ENCODE measurements at places on chromosomes 5 and 9. TPM values are rescaled to one million over a fixed set of nuclear protein-coding genes. Genes with fewer than 3 reads are reported as not detected.

DNA sequence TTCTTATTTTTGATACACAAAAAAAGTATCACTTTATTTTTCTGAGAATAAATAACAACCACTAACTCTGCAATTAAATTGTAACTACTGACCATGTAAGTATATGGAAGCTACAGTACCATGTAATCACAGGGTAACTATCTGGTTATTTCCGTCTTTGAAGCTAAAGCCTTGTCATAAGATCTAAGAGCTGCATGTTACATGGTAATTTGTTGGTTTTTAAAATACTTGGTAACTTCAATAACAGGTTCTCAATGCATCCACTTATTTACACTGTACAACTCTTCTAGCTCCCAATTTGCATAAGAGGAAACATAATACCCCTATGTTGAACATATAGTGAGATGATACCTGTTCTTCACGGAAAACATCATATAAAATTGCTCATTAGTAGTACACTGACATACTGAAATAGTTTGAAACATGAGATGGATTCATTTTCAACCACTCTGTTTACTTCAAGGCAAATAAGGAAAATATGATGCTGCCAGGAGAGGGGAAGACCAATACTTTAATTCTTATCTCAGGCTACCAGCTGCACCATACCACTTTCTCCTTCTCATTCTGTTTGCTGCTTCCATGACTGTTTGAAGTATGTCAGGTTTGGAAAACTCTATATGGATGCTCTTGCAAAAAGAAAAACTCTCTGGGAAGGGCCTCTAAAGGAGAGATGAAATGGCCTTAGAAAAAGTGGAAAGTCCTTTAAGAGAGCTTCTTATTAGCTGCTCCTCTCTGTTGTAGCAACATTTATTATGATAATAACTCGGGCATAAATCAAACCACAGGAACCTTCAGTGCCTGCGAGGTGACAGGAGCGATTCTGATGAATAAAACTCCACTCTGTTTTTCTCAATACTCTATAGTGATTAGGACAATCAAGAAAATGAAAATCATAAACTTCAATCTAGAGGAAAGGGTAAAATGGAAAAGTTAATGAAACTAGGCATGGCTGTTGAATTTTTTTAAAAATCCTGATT is 150.2 kb downstream of the KIAA0825 start:
- no peak for ATAC-seq

- no peak for ATAC-seq
Observed at GRCh38 chr5:67636091-67636490, 439.5 kb upstream of the CD180 start.

DNA sequence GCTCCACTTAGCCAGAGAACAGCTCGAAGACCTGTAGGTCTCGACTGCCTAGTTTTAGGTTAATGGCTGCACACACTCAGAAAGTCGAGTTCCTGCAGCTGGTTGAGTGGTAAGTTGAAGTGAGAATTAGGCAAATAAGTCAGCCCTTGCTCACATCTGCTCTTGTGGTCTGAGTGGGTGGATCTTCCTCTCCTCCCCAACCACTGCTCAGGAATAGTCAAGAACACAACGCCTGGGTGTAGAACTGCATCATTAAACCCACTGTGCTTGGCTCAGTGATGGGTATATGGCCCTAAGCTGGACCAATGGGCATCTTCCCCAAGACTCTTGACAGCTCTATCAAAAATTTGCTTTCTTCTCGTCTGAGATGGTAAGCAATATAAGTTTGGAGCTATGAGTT is 20.9 kb upstream of the ADAM19 start:
- peak; percentile 73 for ATAC-seq

DNA sequence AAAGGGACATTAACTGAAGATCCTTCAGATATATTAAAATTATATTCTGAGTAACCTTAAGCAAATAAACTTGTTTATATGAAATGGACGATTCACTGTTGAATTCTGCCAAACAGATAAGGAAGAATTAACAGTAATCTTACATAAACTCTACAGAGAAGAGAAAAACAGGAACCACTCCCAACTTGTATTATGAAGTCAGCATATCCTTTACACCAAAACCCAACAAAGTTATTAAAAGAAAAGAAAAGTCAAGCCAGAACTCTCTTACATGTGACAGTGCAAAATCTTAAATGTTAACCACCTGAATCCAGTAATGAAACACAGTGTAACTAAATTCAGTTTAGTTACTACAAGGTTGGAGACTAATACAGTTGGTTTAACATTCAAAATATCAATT is 185.8 kb downstream of the DEPDC1B start:
- no peak for ATAC-seq

DNA sequence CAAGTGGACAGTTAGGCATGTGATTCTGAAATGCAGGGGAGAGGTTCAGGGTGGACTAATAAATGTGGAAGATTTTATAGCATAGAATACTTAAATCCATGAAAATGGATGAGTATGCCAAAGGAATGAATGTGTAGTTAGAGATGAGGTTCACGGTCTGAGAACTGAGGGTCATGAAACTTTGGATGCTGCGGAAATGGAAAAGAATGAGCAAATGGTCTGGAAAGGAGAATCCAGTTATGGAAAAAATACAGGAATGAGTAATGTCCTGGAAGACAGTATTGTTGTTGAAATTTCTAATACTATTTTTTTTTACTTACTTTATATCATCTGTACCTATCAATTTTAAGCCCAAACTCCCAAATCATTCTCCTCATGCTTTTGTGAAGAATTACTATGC is 2369.4 kb downstream of the MAT2B start:
- ATAC-seq = no peak

DNA sequence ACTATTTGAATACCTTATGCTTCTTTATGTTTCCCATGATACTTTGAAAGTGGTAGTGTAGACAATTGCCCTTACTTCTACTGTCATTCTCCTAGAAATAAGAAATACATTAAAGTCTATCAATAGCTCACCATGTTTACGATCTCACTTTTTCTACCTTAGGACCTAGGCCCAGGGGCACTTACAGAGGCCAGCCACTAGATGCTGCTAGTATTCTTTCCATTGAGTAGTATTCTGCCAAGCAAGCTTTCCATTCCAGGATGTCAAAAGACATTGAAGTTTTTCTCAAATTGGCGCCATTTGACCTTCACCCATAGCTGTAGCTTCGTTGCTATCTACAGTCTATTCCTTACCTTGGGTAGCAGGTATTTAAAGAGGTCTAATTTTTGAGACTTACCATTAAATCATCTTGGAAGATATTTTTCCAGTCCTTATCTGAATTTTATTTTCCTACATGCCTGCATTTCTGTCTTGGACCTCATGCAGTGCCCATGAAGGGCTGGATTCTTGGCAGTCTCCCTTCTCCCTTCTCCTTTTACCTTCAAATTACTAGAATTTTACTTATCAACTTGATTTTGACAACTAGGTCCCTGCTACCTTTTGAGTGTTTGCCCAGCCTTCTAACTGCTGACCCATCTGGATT is 246.0 kb upstream of the NUDT12 start:
- no peak for ATAC-seq

- no peak for ATAC-seq
Observed at GRCh38 chr5:169197343-169197742, 103.6 kb downstream of the SLIT3 start.

DNA sequence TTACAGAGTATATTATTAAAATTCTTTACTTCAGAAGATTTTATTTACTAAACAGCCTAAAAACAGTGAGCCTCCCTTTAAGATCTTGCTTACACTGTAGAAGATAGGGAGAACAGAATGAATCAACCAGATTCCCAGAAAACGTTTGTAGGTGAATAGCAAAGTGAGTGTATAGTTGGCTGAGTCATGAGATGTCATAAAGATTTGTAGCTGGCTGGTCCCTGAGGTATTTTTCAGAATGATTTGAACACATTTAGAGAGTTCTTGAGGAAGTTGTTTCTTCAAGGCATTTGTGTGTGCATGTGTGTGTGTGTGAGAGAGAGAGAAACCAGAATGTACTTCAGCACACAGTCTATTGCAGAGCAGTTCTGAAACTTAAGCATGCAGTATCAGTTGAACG is 159.4 kb upstream of the PRR16 start:
- ATAC-seq = no peak

- peak; percentile 98 for ATAC-seq
Observed at GRCh38 chr9:21919377-21920362, 74.5 kb downstream of the CDKN2A start.

DNA sequence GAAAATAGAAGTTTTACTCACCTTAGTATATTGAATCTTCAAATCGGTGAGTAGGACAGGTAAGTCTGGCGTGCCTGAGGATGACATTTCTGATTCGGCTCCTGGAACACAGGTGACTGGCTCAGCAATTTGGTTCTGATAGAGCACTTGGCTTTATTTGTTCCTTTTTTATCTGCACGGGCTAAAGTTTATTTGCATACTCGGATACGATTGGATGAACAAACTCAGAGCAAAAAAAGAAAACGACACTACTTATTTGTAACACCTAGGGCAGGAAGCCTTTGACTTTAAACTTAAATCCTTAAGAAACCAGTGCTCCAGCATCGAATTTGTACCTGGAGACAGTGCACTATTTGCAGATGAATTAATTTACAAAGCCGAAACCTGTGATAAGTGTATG is at the start of gene ALDH1A1:
TSS of gene ALDH1A1 (minus strand) at position 140 of the 400 bp plus-strand sequence. CDS start at position 87, 53 bp downstream.
- ATAC-seq = no peak

- ATAC-seq = no peak
Observed at GRCh38 chr5:43619911-43620310, 16.9 kb downstream of the NNT start.

DNA sequence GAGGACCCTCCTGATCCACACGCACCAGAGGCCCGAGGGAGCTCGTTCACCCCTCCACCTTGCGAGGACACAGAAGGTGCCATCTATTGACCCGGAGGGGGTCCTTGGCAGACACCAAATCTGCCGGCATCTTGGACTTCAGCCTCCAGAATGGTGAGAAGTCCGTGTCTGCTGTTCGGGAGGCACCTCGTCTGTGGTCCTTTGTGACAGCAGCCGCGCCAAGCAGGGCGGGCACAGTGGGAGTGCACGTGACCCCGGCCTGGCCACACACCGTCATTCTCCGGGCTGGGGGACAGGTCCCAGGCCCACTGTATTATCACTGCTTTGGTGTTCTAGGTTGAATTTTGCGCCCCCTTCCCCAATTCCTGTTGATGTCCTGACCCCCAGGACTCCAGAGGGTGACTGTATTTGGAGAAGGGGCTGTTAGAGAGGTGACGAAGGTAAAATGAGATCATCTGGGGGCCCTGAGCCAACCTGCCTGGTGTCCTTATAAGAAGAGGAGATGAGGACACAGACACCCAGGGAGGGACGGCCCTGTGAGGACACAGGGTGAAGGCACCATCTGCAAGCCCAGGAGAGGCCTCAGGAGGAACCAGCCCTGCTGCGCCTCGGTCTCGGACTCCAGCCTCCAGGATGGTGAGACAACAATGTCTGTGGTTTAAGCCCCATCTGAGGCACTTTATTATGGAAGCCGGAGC is 15.7 kb downstream of the LPCAT1 start:
- ATAC-seq = no peak

DNA sequence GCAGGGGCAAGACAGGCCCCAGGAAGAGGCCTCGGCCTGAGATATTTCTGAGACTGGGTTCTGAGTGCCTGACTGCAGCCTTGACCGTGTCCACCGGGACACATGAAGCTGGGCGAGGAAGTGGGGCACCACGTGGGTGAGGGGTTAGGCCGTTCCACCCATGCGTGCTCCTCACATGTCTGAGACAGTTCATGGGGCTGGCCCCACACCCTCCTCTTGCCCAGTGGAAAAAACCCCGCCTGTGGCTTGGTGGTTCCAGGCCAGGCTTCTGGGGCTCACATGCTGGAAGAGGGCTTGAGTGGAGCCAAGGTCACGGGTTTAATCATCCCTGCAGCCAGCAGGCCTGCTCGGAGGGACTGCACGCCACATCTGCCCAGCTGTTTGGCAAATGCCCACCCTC is 11.4 kb downstream of the HMCN2 start:
- ATAC-seq = no peak

DNA sequence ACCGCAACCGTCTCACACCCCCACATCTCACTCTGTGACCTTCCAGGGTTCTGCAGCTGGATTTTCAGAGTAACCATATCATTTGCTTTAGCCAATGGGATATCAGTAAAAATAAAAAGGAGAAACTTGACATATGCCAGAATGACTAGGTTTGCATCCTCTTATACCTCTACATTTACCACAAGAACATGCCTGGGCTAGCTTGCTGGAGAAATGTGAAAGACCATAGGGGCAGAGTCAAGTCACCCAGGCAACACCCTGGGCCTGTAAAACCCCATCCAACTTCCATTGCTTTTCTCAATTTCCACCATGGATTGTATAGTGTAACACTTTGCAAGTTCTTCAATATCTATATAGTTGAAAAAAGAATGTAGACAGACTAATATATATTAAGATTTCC is 731.1 kb downstream of the PTPRD start:
- ATAC-seq = no peak

DNA sequence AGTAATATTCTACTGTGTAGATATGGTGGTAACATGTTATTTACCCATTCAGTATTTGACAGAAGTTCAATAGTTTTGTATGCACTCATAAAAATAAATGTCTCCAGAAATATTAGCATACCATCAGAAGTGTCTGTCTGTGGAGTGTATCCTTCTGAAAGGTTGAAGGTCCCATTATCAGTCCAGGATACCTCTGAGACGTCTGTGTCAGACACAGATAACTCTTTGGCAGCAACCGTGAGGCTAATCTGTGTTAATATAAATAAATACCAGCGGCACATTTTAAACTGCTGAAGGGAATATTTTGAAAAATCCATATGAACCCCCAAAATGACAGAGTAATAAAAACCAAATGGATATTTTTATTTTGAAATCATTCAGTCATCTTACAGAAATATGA is 11.9 kb upstream of the ZNF622 start:
- ATAC-seq = no peak

- ATAC-seq = no peak
Observed at GRCh38 chr9:84054341-84055010, 73.9 kb downstream of the RMI1 start.

- ATAC-seq = peak; percentile 65
Observed at GRCh38 chr5:132883261-132883834, 9.9 kb downstream of the LEAP2 start.

GRCh38 chr9:90141723-90142122 is 500.9 kb downstream of the DIRAS2 start:
- no peak for ATAC-seq

DNA sequence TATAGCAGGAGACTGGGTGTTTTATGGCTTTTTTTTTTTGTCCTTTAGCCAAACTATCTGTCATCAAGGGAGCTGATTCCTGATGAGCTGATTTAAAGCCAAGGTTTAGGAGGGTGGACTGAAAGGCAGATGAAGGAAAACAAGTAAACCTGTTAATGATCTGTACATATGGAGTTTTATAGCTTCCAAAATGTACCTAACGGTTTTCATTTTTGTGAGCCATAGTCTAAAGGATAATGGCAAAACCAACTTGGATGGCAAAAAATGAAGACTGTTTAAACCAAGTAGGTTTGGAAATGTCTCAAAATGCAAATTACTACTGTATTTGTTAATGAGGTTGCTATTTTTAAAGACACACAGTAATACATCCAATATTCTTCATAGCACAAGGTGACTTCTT is 281.5 kb downstream of the YTHDC2 start:
- ATAC-seq = no peak

Gene TPM2
- 6.2 TPM for total RNA-seq

Gene AGXT2
- not detected for total RNA-seq

Gene SPINK4
- not detected for total RNA-seq

Gene PPWD1
- total RNA-seq = 54.0 TPM

Gene DDX4
- total RNA-seq = not detected

Gene ITK
- 144 TPM for total RNA-seq

Gene INSL6
- total RNA-seq = not detected

Gene QRFP
- total RNA-seq = not detected

Gene ZDHHC11
- 26.8 TPM for total RNA-seq

Gene TAF11L5
- not detected for total RNA-seq

Gene ELOVL7
- total RNA-seq = 0.24 TPM
